ENCODE measurements at places on chromosomes 11 and 22.

DNA sequence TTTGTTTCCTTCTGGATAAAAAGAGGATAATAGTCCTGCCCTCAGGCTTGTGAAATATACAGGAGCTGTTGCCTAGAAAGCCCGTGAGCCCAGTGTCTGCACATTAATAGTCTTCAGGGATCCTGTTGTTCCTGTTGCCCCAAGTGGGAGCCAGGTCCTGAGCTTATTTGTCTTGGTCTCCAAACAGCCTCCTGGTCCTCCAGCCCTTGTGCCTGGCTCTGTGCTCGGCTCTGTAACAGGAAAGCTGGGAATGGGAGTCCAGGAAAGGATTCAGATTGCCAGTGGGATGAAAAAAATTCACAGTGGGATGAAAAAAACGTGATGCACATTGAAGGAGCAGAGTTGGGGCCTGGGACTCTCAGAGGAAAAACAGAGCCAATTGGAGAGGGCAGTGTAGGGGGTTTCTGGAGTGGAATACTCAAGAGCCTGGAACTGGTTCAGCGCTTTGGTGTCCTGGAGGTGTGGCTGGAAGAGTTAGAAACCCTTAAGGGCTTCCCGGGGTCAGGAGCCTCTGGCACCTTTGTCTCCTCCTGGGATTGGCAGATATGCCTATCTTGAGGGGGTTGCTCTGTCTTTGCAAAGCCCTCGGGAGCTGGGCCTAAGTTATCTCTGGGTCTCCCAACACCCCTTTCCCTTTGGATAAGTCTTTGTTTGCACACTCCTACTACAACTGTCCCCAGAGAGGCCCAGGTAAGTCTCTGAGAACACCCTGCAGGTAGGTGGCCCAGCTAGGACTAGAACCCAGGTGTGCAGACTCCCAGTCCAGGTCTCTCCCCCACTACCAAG, 2.3 kb upstream of the INPPL1 start:
- no peak for DNase-seq

GRCh38 chr11:126113515-126113957, 50.9 kb upstream of the CDON start:
- no peak for DNase-seq

GRCh38 chr11:8690374-8691342, 8.1 kb downstream of the RPL27A start:
- no peak for DNase-seq

- no peak for DNase-seq
Observed at GRCh38 chr22:17958166-17958565, 66.2 kb downstream of the MICAL3 start.

DNA sequence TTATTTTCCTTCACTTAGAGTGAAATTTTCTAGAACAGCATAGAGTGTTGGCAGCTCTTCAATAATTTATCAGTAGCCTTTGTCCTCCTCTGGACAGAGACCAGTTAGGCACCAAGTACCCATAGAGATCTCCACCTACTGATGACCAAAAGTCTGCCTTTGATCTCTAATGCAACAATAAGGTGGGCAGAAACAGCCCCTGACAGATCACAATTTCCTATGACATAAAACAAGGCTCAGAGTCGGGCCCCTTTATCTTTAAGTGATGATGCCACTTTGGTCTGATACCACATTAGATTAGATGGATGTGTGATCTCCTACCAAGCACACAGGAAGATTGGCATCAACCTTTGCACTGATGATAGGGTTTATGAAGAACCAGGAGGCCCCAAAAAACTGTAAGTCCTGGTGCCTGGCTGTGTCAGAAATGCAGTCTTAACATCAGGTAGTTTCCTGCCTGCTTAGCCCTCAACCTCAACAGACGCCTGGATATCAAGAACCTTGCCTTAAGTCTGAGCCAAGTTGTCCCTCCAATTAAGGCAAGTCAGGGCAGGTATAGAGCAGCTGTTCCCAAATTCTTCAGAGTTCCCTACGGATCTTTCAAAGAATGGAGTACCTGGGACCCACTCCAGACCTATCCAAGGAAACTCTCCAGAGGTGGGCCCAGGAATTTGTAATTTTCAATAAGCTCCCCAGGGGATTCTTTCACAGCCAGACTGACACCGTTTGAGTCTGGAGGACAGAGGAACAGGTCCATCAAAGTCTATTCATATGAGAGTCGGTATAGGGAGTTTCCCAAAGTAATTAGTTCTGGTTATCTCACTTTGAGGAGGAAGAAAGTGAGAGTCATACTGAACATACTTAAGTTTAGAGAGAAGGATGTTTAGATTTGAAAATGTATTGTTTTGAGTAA, 30.6 kb upstream of the TMPRSS4 start:
- peak; percentile 19 for DNase-seq

- DNase-seq = peak; percentile 44
Observed at GRCh38 chr22:37544955-37545702, 15.2 kb upstream of the CDC42EP1 start.

DNA sequence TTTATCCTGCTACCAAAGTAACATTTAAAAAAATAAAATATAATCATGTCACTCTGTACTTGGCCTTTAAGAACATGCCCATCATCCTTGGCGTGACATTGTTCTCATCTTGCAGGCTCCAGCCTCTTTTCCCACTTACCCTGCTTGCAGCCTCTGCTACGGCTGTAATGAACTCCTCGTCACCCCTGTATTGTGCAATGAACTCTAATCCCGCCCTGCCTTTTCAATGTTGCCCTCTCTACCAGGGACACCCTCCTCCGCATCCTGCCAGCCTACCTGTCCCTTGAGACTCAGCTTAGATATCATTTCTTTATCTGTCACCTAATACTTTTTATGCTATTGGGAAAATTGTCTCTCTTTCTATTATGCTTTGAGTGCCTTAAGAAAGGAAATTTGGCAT, 12.6 kb upstream of the MMP20 start:
- no peak for DNase-seq

DNA sequence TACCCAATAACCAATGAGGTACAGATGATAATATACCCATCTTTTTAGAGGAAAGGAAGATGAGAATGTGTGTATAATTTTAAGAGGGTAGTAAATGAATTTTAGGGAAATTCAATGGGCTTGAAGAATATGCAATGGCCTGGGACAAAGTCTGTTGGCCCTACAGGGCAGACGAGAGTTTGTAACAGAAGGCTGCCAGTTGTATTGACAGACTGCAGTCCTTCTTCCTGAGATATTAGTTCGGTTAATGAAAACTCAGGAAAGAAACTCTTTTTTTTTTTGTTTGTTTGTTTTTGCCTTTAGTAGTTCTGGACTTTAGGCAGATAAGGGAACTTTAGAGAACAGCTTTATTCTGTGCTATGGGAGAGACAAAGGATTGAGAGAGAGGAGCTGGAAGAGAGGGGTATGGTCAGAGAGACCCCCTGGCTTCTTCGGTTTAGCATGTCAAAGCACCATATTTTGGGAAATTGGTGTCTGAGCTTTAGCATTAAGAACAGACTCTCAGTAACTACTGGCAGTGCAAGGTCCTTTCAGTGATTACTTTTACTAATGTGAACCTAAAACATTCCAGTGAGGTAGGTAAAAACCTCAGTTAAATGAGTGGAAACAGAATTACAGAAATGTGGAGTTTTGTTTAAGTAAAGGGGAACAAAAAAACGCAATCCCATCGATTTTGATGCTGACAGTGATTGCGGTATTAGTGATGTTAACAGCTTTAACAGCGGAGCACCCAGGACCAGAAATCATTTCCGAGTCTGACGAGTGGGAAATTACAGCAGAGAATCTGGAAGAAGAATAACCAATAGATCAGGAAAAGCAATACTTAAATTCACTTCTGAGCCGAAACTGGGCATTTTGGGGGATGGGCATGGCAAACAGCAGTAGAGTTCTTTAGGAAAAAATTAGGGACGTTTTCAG, 644 bp upstream of the NAALAD2 start:
- DNase-seq = no peak

GRCh38 chr22:31651664-31652063, 10.4 kb downstream of the PISD start:
- no peak for DNase-seq

- DNase-seq = no peak
Observed at GRCh38 chr11:7538466-7539454, 25.0 kb downstream of the PPFIBP2 start.

DNA sequence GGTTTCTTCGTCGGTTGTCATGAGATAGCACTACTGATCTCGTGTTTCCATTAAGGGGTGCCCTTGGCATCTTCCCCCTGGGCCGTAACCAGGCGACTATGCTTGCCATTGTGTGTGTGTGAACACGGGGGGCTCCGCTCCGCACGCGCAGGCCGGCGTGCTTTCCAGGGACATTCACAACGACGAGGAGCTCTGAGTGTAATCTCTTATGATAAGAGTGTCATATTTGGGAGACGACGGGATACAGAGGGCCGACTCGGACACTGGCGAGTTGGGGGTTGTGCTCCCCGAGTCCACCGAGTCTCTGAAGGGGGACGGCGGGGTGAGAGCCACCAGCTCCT, 170.9 kb upstream of the CTSC start:
- no peak for DNase-seq

DNA sequence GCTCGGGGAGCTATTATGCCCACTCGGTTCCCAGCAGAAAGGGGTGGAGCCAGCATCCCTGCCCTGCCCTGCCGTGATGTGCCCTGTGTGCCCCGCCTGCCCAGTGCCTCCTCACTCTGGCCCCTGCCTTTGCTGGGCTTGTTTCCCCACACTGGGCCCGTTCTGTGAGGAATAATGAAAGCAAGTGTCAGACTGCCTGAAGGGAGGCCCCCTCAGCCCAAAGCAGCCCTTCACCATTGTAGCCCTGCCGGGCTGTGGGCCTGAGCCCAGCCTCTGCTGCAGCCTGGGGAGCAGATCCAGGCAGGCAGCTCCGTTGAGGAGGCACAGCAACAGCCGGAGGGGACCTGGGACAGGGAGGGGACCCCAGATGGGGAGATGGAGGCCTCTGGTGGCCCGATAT, 20.2 kb upstream of the NEFH start:
- DNase-seq = no peak

DNA sequence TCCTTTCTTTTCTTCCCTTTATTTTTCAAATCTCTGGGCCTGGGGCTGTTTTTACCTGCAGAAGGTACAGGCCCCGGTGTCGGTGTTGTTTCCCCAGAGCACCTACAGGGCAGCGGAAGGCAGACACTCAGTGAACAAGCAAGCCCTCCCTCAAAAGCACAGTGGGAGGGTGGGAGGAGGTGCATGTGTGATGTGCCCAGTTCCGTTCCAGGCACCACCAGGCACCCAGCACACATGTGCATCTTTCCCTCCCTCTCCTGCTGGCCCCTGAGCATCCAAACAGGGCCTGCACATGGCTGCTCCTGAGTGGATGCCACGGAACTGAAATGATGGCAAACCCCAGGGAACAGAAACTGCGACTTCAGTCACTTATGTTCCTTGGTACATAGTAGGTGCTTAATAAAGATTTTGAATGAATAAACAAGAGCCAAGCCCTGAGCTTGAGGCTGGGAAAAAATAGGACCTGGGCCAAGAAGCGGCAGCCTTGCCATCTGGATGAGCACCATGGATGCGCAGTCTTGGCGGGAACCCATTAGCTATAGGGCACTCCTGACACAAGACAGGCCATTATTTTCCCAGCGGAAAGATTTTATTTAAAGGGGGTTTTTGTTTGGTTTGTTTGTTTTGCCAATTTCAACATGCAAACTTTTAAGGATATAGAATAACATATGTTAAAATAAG, 47.8 kb downstream of the ARRB1 start:
- DNase-seq = peak; percentile 53

- DNase-seq = peak; percentile 65
Observed at GRCh38 chr22:40898850-40899357, 37.0 kb upstream of the DNAJB7 start.

GRCh38 chr22:35217527-35217926, 39.8 kb upstream of the HMGXB4 start:
- DNase-seq = no peak

DNA sequence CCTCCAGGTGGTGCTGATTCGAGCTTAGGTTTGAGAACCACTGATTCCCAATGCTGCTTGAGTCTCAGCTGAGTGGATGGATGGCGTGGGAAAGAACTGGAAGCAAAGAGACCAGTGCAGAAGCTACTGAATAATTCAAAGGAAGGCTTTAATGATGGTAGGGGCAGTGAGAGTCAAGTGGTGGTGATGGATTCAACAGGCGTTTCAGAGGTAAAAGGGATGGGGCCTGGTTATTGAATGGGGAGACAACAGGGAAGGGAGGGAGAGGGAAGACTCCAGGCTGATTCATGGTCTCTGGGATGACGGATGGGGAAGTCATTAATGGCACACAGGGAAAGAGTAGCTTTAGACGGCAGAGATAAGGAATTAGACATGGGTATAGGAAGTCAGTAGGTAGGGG, 104.3 kb upstream of the TBCEL start:
- DNase-seq = no peak

DNA sequence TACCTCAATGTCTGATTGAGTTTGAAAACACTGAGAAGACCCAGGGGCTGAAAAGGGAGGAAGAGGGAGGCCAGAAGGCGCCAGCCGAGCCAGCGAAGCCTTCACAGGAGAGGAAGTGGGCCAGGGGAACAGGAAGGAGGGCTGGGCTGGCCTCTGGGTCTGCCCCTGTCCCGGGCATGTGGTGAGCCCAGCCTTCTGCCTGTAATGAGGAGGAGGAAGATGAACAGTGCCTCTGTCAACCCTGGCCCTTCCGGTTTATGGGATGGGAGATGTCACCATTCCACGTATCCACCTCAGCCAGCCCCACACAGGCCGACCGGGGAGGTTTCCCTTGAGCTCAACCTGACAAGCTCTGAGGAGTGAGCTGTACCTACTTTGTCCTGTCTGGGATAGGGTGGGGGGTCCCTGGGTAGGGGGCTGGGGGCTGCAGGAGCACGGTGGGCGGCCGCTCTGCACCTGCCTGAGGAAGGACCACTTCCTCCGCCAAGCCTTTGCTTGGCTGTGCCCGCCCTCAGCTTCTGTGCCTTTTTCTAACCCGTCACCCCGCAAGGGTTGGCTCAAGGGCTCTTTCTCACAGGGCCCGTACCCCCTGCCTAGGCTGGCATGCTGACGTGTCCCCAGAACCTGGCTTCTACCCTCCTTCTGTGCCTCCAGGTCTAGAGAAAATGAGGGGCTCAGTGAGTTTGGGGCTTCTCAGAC, 2.0 kb downstream of the PARVG start:
- peak; percentile 16 for DNase-seq

GRCh38 chr11:112655371-112655770, 305.8 kb upstream of the NCAM1 start:
- DNase-seq = peak; percentile 81
